ENCODE measurements at places on chromosomes 12 and 14. TPM values are rescaled to one million over a fixed set of nuclear protein-coding genes. Genes with fewer than 3 reads are reported as not detected.

The DPY19L2 gene
- 0.67 TPM for total RNA-seq

The SIX1 gene
- total RNA-seq = not detected

- DNase-seq = no peak
These were observed 3.9 kb upstream of the KRT79 start for GRCh38 chr12:52837781-52838608.

- no peak for DNase-seq
These were observed 248.8 kb downstream of the SUDS3 start for GRCh38 chr12:118625050-118625675.

DNA sequence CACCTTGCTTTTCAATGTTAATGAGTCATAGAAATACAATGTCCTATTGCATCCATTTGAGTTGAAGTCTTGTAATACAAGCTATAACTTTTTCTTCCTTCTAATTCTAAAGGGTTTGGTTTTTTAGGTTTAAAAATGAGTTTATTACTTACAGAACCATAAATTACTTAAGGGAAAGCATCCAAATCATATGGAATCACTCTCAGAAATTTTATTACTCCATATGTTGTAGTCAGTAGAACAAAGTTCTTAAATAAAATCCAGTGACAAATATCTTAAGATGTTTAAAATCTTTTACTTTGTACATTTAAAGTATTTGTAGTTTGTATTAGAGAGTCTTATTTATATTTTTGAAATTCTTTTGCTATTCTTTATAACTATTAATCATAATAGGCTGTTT is 253.2 kb downstream of the IPO8 start:
- DNase-seq = no peak

The CCDC196 gene
- total RNA-seq = not detected

DNA sequence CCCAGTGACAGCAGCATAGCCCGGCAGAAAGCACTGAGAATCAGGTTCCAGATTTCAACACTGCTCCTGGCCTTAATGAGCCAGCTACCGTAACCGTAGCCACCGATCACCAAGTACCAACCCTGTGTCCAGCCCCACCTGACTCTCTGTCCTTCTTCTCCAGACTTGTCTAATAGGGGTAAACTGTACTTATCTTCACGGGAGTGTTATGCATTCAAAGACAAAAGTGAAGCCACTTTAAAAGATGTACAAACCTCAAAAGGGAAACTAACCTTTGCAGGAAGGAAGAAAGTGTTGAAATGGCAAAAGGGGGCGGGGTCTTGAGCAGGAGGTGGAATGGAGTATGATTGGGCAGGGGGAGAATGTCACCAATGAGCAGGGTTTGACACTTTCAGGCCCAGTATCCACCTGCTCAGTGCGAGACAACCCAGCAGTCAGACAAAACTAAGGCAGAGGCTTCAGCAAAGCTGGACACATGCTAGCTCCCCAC is 226.1 kb downstream of the CHST11 start:
- peak; percentile 86 for DNase-seq

DNA sequence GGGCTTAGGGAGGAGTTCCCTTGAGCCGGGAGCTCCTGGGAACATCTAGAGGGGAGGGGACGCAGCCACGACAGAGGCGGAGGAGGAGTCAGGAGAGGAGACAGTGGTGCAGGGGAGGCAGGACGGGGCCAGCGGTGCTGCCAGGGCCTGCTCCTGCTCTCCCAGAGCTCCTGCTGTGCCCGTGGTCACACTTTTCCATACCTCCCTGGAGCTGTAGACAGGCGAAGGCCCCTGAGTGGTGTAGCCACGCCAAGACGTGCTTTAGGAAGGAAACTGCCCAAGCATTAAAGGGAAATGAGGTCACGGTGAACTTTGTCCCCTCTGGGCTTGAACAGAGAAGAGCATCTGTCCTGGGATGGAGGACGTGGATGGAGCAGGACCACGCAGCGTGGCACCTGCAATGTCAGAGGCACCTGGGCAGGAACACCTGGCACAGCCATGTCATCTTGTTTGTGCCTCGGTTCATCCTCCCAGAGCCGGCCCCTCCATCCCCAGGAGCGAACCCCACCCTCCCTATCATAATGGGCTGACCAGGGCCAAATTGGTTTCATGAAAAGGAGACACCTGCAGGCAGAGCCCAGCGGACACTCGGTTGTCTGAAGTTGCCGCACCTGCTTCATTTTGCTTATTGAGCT is 239.5 kb upstream of the SFSWAP start:
- DNase-seq = no peak

The RFLNA gene
- total RNA-seq = not detected

The NELL2 gene
- 40.5 TPM for total RNA-seq

DNA sequence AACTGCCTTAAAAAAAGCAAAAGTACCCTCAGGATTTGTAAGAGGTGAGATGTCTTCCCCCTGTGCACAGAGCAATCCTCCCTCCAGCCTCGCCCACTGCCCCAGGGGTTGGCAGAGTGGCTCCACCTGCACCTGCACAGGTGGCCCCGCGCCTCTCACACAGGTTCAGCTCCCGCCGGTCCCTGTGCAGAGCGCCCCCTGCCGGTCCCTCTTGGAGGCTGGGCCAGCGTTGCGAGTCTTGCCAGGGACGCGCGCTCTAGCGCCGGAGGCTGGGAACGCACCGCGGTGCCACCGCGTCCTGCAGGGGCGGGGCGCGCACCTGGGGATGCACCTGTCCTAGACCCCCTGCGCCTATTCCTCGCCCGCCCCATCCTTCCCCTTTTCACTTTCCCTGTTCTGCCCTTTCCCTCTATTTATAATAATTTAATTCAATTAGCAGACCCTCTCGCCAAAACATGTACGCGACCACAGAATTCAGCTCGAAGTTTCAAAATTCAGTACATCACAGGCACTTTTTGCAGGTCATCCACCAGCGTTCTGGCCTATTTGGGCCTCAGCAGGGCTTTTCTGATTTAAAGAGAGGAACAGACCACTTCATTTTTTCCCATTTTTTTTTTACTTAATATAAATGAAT is 618.6 kb downstream of the AACS start:
- peak; percentile 48 for DNase-seq

- no peak for DNase-seq
These were observed 72.8 kb upstream of the BDKRB2 start for GRCh38 chr14:96131836-96132235.

The GNPTAB gene
- 19.6 TPM for total RNA-seq

The BMP4 gene
- 0.34 TPM for total RNA-seq

All from activated CD4-positive, alpha-beta memory T cell treated with anti-CD3 and anti-CD28 coated beads for 36 hours (primary cell).